NCI-H69 (cell line): ENCODE measurements at places on chromosomes 7 and 10.

DNA sequence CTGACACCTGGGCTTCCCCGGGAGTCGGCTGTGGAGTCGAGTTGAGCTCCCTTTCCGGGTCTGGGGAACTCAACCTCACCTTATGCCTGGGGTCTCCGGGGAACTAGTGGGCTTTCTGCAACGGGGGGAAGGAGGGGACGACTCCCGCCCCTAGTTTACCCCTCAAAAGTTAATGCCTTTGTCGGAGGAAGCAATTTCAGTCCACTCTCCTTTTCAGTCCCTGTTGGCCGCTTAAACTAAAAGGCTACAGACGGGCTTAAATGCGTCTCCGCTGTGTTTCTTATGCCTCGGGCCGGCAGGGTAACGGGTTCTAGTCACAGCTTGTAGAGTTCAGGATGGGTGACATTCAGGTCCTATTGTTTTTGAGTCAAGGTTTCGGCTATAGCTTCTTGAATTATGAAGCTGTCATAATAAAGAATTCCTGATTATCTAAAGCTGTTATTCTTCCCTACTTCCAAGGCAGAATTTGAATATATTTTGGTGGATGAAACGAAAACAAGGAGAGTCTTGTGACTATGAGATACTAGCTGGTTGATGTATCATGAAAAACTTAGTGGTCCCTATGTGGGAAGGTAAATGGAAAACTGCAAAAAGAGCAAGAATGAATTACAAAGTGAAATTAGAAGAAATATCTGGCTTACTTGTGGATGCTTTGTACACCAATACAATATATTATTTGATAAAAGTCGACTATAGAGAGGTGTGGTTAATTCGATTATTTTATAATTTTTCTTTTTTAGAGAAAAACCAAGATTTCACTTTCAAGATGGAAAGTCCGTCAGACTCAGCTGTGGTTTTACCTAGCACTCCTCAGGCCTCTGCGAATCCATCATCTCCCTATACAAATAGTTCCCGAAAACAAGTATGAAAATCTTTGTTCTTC lies 495 bp downstream of the SFR1 start:
- DNase-seq, result peak; percentile 85

DNA sequence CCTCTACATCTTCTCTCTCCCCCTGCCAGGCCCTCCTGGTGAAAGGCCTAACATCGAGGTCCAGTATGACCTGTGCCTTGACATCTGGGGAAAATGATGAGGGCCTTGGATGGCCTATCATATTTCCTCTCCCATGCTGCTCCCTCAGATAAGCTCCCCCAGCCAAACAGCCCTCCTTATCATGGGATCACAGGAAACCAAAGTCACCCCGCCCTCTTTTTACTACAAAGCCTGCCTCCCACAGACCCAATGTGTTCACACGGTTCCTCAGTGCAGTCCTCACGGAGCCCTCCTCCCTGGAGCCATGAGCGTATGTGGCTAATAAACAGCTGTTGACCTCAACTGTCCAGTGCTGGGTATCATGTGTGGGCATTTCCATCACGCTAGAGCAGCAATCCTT lies 32.0 kb downstream of the C10orf90 start:
- no peak for DNase-seq

DNA sequence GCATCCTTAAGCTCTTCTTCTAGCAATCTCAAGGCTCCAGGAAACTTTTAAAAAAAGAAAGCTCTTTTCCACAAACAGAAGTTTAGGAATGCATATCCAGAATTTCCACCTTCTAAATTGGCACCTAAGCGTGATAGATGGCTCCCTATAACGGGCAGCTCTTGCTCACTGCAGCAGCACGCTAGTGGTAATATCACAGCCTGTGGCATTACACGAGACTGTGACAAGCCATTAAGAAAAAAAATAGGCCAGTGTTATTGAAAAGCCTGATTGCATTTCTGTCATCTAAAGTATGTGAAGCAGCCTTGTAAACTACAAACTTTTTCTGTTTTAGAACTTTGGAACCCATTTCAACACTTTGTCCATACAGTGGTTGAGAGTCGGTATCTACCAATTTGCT lies 263.8 kb downstream of the CAMK1D start:
- DNase-seq, result no peak

DNA sequence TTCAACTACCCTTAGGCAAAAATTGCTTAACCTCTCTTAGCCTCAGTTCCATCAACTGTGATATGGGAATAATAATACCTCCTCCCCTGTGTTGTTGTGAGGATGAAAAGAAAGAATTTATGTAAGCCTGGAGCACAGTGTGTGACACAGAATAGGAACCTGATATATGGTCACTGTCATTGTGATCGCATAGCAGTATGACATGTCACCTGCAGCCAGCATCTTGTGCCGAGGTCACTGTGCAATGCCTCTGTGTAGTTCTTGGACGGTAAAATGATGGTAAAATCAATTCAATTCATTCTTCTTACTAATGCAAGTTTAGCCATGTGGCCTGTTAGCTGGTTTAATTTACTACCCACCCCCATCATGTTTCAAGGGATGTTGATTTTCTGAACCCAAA lies 54.6 kb upstream of the GPR158 start:
- no peak for DNase-seq

GRCh38 chr7:106629516-106629915 lies 31.4 kb downstream of the CCDC71L start:
- DNase-seq, result no peak

- no peak for DNase-seq
These were observed 50.4 kb downstream of the CPED1 start for GRCh38 chr7:121038717-121039509.

DNA sequence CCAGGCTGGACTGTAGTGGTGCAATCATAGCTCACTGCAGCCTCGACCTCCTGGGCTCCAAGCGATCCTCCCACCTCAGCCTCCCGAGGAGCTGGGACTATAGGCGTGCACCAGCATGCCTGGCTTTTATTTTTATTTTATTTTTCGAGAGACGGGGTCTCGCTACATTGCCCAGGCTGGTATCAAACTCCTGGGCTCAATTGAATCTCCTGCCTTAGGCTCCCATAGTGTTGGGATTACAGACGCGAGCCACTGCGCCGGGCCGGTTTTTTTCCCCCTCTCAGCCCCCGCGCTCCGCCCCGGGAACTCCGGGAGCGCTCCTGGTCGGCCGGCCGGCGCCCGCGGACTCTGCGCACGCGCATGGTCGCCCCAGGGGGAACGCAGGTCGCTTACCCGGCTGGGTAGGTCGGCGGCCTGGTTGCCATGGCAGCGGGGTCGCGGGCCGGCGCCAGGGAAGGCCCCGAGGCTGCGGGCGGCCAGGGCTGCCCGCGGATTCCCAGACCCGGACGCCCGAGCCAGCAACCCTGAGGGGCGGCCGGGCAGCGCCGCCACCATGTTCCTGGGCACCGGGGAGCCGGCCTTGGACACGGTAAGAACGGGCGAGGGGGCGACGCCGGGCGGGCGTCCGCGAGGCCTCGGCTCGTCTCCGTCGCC lies at the start of gene IQCE:
TSS of gene IQCE (plus strand) at position 351 of the 654 bp plus-strand sequence. CDS start at position 554, 203 bp downstream.
- DNase-seq, result peak; percentile 97

DNA sequence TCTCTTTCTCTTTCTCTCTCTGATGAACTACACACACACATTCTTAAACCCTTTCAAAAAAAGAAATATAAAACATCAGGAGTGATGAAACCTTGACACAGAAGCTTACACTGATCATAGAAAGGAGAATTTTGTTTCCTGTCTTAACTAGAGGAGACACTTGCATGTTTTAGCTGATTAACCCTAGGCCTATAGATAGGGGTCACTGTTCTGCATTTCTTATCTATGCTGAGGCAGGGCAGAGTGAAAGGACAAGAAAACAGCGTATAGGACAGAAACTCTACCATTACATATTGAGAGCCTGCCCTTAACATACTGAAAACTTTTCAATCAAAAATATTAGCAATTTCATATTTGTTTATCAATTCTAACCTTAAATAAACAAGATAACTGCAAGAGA lies 680.6 kb upstream of the MBL2 start:
- DNase-seq, result peak; percentile 6

DNA sequence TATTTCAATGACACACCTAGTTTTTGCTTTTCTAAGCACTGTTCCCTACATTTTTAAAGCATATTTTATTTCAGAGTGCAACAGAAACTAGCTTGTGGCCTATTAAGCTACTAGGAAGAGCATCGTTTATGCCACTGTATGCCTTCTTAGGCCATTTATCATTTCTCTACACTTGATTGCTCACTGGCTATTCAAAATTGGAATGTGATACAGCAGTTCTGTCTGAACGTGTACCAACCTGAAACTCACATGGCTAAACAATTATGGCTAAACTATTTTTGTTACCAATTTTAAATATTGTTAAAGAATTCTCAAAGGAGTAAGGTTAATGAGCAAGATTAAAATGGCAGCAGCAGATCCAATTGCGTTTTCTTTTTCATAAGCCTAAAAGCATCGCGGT lies 105.2 kb downstream of the GSAP start:
- peak; percentile 31 for DNase-seq
